Cardiac fibroblast (primary cell): ENCODE measurements at places on chromosomes 16 and 17.
A peak's percentile ranks its signal among the peaks of the same experiment; 100 is the strongest.

DNA sequence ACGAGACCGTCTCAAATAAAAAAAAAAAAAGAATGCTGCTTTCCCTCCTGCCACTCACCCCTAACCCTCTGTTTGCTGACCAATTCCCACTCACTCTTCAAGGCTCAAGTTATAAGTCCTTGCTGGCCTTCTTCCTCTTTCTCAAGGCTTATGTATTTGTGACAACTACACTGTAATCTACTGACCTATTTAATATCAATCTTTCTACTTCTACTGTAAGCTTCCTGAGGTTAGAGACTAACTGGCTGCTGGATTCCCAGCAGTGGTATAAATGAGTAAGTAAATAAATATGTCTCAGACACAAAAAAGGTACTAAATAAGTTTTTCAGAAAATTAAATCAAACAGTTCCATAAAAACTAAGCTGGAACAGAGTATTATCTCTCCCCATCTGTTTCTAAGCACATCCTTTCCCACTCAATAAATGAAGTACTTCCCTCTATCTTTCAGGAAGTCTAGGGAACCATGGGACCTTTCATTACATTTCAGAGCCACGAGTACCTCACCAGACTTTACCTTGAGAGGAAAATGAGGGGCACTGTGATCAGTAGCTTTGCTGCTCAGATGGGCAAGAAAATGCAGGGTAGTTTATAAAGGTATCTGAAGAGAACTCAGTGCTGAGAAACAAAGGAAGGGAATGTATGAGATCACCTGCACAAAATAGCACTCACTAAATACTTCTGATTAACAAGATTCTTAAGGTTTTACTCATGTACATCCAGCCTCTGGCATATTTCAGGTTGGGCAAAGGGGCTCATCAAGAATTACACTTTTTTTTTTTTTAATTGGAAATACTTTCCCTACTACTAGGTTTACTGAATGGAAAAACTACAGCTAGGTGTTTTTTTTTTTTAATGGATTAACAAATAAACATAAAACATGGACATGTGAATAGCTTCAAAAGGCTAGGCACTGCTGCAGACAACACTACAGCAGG, 10.8 kb downstream of the SSH2 start:
- DNase-seq, result peak; percentile 74

GRCh38 chr17:32615326-32615725, 128.5 kb downstream of the CDK5R1 start:
- DNase-seq, result no peak

DNA sequence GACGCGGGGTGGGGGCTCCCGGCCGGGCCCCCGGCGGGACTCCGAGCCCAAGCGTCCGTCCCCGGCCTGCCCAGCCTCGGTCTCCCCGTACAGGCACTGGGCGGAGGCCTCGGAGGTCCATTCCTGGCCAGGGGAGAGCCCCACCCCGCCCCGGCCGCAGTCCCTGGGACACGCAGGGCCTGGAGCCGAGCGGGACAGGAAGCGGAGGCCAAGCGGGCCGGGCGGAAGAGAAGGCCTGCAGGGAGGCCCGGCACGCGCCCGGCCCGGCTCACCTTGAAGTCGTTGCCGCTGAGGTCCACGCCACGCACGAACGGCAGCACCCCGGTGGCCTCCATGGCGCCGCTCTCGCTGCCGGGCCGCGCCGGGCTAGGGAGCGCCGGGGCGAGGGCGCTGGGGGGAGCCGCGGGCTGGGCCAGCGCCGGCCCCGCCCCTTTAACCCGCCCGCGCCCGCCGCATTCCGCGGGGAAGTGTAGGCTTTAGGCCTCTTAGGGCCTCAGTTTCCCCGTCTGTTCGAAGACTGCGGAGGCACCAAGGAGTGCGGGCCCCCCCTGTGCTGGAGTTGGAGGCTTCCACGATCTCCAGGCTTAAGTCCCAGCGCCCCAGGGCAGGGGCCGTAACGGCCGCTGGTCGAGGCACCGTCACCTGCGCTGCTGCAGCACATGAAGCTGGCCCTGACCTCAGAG, at the start of gene FLII:
FLII (minus strand) TSS at position 383 of the 683 bp plus-strand sequence; CDS start at position 335, 48 bp downstream.
- peak; percentile 29 for DNase-seq

GRCh38 chr16:55232822-55233221, 91.2 kb upstream of the IRX6 start:
- no peak for DNase-seq

GRCh38 chr17:32947736-32948135, 19.8 kb downstream of the TMEM98 start:
- DNase-seq, result no peak
